ENCODE measurements at places on chromosomes 12 and 14.

- DNase-seq, result peak; percentile 63
Measured at GRCh38 chr12:115354007-115354890, 670.3 kb upstream of the TBX3 start.

- DNase-seq, result no peak
Measured at GRCh38 chr14:56299306-56299984, 181.2 kb downstream of the PELI2 start.

DNA sequence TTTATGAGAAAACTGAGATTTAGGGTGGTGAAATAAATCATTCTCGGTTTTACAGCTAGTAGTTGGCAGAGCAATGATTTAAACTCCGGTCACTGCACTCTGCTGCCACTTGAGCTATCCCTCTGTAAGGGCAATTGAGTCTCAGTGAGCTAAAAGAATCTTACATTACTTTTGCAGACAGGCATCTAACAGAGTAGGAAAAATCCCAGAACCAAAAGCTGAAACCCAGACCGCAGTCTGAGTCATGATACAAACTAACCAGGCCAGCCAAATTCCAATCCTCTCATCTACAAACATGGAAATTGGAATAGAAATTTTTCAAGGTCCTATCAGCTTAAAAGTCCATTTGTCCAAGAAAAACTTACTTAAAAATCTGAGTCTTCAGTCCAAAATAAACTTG lies 73.7 kb downstream of the ANKS1B start:
- DNase-seq, result peak; percentile 61

- no peak for DNase-seq
Measured at GRCh38 chr14:104256025-104256424, 117.6 kb downstream of the KIF26A start.

GRCh38 chr12:101738920-101739665 lies at the start of gene SYCP3:
TSS of gene SYCP3 (minus strand) at chr12:101739462. CDS start at chr12:101737935, 1,527 bp downstream.
- DNase-seq, result no peak

DNA sequence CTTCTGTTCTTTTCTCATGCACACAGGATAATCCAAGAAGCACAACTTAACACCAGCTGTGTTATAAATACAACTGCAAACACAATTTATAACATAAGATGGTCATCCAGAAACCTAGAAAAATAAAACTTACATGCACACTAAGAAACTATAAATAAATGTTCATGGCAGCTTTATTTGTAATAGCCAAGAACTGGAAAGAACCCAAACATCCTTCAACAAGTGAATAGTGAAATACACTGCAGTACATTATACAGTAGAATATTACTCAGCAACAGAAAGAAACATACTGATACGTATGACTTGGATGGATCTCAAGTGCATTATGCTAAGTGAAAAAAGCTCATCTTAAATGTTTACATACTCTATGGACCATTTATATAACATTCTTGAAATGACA lies 132.7 kb downstream of the SPTSSA start:
- DNase-seq, result no peak

DNA sequence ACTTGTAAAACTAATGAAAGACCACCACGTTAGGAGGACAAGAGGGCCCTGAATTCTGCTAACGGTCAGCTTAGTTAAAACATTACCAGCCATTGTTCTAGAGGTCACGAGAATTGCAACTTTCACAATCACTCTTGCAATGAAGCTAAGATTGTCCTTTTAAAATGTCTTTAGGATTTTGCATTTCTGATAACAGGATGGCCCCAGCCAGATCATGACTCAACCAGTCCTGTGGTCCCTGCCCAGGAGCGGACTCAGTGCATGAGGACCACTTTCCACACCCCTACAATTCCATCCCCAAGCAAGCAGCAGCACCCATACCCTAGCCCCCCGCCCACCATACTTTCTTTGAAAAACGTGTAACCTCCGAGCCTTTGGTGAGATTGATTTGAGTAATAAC lies 28.7 kb downstream of the HSP90AA1 start:
- DNase-seq, result no peak

DNA sequence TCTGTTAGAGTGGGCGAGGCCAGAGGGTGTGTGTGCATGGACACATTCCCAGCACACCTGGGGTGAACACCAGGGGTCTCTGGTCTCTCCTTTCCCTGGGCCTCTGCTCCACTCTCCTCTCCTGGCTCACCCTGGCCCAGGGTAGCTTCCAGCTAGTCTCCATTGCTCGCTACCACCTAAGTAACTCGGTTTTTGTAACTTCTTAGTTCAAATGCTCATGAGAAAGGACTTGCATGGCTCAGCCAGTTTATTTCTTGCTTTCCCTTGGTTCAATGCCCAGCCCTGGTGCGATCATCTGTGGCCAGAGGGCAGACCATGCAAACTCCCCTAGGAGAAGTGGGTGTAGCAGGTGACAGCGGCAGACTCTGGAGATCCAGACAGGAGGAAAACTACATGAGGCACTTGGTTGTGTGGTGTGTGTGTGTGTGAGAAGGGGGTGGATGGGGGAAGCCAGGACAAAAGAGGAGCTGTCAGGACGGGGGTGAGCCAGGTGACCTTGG lies 8.9 kb upstream of the ACVR1B start:
- DNase-seq, result no peak

DNA sequence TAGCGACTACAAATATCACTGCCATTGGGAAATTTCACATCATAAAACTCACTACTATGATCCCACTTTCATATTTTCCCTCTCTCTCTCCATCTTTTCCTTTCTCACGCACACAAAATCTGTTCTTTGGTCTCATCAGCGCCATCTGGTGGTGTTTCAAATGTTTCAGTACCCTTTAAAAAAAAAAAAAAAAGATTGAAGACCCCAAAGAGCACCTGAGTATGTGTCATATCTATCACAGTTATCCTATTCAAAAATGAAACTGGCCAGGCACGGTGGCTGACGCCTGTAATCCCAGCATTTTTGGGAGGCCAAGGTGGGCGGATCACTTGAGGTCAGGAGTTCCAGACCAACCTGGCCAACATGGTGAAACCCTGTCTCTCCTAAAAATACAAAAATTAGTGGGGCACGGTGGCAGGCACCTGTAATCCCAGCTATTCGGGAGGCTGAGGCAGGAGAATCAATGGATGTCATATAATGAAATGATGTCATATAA lies 72.4 kb downstream of the TTC9 start:
- peak; percentile 42 for DNase-seq

- no peak for DNase-seq
Measured at GRCh38 chr14:88045705-88046104, 40.8 kb downstream of the GPR65 start.

DNA sequence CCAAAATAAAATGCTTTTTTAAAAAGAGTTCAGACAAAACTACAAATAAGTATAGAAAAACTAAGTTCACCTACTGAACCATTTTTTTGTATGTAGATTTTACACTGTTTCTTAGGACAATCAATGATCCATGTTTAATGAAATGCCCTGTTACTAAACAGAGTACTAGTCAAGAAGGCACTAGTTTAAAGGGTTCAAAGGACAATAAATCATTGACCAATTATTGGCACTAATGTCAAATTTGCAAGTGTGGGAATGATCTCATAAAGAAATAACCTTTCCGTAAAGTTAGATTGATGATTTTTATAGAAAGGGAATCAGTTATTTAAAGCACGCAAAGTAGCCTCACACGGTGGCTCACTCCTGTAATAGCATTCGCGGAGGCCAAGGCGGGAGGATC lies 4.2 kb downstream of the DNAI7 start:
- DNase-seq, result no peak

DNA sequence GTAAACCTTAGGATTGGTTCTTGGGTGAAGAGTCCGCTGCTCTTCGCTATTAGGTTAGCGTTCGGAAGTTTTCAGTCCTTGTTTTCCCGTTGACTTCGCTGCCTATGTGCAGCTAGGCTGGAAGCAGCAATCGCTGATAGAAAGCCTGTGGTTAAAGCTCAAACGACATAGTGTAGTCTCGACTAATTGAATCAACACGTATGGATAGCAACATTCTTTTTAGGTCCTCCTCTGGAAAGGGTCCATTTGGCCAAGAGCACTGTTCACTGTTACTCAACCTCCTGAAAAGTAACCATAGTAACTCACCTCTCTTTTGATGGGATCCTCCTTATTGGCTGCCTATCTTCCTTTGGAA lies 355.5 kb downstream of the SNAPC1 start:
- DNase-seq, result no peak

DNA sequence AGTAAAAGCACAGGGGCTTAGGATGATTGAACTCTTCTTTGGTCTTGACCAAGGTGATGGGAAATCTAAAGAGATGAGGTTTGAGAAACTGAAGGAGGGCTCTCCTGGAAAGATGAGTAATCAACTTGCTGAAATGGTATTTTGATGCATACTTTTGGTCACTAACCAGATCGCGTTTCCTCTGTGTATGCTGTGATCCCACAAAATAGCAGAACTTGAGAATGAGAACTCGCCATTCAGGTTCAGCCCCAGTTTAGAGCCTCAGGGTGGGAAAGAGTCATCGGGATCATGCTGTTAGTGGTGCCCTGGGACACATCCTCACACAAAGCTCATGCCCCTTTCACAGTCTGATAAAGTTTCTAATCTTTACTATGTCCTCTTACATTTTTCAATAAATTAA lies 488.8 kb downstream of the ETNK1 start:
- no peak for DNase-seq

DNA sequence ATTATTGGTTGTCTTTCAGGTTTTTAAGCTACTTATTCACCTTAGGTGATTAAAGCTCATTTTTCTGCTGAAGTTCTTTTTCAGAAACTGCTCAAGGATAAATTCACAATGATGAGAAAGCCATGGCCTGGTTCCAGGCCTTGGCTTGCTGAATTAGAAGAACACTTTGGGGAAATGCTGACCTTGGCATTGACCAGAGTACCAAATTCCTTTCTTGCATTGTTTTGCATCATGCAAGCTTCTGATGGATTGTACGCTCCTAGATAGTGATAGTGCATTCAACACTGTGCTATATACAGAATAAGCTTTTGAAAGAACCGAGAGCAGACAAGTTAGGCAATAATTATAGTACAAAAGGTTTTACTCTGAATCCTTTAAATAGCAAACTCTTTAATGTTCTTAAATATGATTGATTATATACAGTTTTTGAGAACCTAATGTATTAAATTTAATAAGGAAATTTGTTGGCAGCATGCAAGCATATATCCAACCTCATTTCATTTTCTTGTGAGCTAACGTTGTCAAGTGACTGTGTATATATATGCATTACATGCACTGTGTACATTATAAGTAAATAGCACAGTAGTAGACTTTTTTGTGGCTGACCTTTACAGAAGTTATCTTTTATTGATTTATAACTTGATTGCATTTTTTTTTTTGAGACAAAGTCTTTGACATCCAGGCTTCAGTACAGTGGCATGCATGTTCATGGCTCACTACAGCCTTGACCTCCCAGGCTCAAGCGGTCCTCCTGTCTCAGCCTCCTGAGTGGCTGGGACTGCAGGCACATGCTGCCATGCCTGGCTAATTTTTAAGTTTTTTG lies 99.2 kb downstream of the DIP2B start:
- peak; percentile 25 for DNase-seq

DNA sequence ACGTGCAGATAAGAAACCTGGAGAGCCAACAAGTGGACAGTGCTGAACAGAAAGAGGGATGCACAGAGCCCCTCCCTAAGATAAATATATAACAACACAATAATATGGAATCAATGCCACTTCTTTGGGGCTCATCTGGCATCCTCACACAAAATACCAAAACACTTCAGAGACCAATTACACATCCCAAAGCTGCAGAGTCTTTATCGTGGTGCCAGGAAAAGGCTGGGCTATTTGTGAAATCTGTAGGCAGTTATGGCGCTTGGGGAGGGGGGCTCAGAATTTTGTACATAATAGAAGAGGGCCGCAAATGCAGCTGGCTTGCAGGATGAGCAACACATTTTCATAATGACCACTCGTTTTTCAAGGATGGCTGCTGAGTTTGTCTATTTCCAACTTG lies 160.4 kb upstream of the NOS1 start:
- no peak for DNase-seq

DNA sequence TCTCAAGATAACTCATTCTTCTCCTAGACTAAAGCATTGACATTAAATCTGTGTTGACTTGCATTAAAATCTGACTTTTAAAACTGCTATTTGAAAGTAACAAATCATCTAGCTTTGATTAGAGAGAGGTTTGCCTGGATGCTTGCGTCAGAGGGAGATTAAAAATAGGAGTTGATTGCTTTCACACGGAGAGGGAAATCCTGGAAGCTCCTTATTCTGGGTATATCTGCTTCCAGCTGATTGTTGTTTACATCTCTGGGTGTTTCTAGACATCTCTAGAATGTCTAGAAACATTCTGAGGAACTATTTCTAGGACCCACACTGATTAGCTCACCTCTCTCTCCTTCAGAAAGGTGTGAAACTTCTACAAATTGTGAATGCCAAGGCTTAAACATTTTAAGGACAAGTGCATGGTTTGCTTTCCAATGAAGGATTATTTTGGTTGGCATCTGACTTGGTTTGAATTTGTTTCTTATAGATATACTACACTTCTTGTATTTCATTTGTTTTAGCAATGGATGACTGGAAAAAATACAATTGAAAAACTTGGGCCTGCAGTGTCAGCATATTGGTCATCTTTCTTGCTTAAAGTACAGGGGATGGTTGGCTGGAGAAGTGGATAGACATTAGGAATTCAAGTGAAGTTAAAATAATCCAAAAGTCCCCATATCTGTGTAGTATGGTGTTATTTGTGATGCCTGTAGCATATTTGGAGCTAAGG lies 2.1 kb downstream of the DIP2B start:
- no peak for DNase-seq

DNA sequence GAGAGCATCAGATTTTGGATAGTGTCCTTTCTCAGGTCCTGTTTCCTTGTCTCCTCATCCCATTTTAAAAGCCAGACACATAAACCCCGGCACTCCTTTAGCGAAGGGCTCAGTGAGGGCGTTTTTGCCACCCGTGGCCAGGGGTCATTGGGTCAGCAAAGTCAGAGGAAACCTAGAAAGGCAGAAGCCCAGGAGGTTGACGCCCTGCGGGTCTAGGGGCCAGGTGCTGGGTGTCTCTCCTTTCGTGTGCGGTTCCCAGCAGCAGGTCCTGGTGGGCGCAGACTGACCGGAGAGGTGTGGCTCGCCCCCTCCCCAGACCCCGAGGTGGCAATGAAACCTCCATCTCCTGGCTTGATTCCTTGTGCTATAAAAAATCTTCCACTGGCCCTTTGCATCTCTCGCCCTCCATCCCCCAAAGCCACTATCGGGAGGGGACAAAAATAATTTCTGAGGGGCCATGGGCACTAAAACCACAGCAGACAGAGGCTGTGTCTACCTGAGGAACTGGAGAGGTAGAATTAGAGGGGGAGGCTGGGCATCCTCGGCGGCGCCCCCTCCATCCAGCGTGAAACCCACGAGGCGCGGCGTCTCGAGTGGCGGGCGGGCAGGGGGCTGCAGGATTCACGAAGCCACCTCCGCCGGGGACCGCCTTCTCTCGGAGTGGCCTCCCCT lies 858 bp upstream of the FRMD6 start:
- no peak for DNase-seq

DNA sequence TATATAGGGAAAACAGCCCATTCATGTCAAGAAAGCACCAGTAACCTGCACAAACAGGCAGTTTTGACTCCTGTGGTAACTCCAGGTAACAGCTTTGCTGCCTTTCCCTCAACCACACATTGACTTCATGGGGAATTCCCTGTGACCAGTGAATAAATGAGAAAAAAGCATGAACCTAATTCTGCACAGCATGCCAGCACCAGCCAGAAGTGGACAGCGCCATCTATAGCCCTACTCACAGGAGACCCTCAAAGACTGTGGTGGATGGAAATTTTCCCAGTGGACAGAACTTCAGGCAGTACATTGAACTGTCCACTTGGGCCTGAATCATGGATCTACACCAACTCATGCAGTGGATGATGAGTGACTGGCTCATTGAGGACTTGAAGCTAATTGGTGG lies 152.1 kb downstream of the SLC8A3 start:
- DNase-seq, result no peak

GRCh38 chr12:15372352-15372751 lies 50.0 kb downstream of the PTPRO start:
- no peak for DNase-seq

All from right hindlimb (tissue), 1 donor.